Adrenal gland (tissue), 19 donors: ENCODE measurements at places on chromosomes 5 and 9.

- DNase-seq = no peak
Measured at GRCh38 chr5:173581408-173582215, 34.8 kb downstream of the BOD1 start.

GRCh38 chr5:125961150-125961549 lies 462.1 kb upstream of the GRAMD2B start:
- no peak for DNase-seq

DNA sequence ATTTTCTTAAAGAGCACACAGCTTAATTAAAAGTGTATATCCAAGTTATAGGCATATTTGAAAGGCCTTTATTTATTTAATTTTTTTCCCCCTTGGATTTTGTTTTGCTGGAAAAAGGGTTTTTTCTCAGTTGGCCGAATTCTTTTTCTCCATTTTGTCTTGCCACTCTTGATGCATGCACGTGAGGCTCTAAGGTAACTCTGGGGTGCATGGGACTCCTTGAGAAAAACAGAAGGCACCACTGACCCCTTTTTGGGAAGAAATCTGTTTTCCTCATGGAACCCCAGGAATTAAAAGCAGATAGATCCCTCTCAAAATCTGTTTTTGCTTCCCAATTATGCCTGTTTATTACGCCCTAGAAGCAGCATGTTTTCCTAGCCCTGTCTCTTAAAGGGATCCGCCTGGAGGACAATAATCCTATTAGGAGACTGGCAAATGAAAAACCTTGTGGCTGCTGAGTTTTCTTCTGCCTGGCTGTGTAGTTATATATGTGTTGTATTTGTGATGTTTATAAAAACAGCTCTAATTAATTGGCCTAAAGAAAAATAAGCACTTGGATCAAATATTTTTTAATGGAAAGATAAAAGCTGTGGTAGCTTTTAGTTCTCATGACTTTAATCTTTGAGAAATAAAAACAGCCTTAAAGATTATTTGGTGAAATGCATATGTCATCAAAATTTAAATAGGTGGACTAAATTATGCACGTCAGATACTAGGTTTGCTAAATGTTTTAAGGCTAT lies 435.1 kb upstream of the CDH9 start:
- no peak for DNase-seq

DNA sequence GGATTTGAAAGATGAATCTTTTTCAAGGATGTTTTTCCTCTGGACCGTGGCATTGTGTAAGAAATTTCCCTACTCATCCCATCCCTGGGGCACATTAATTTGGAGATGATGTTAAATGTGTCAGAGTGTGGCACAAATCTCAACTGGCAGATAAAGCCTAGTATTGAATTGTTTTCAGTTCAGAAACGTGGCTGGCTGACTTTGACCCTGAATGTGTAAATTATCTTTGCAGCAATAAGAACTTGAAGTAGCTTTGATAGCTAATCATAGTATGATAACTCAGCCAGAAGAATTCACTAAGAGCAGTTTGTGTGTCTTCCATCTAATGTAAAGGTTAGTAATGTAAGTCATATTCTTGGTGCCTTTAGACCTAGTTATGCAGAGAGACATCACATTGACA lies 238.4 kb upstream of the DMRT1 start:
- DNase-seq = no peak

DNA sequence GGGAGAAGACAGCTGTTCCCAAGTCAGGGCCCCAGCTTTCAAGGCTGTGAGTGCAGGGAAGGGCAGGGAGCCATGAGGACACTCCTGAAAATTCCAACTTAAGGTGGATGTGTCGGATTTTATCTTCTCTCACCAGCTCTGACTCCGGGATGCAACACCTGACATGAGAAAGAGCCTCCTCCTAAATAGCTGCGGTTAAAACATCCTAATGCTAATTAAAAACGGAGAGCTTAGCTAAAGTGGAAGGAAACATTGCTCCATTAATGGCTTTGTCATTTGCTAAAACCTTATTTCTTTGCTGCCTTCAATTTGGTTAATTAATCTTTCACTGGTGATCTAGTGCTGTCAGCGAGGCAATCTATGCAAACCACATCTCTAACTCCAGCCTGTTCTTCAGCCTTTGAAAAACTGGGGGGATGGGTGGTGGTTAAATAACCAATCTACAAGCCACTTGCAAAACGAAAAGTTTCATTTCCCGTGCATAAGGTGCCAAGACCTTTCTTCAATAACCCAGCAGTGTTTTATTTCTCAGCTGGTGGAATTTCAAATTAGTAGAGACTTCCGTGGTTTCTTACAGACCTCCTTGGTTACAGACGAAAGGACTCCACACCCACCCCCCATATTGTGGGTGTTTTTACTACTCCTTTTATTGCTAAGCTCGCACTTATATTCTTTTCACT lies 379.6 kb downstream of the MLLT3 start:
- no peak for DNase-seq

DNA sequence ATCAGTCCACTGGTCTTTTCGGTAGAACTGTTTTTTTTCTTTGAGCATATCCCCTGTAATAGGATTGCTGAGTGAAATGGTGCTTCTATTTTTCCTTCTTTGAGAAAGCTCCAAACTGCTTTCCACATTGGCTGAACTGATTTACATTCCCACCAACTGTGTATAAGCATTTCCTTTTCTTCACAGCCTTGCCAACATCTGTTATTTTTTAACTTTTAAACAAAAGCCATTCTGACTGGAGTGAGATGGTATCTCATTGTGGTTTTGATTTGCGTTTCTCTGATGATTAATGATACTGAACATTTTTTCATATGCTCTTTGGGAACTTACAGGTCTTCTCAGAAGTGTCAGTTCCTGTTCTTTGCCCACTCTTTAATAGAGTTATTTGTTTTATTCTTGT lies 764.7 kb downstream of the MTRR start:
- DNase-seq = no peak

GRCh38 chr5:126268697-126269315 lies 154.4 kb upstream of the GRAMD2B start:
- no peak for DNase-seq

- no peak for DNase-seq
Measured at GRCh38 chr9:70374962-70375618, 39.4 kb downstream of the KLF9 start.

DNA sequence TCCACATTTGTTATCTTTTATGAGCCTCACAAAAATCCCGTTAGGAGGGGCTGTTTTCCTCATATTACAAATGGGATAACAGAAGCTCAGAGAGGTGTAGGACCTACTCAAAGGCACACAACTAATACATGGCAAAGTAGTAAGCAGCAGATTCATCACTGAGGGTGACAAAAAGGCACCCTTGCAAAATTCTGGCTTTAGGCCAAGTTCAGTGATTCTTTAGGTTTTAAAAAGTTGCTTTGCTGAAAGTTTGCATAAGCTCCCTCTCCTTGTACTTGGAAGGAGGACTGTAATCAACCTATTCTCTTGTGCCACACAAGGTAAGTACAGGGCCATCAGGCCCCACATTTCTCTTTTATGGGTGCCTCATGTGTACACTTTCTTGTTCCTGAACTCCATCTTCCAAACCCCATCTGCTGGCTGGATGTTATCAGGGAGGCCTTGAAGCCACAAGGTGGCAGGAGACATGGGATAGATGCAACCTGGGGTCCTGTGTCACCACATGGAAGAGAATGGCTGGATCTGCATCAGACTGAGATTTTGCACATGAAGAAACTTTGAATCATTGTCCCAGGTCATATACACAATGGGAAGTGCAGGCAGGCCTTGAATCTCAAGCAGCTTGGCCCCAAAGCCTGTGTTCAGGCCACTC lies 311.6 kb downstream of the MSX2 start:
- no peak for DNase-seq

DNA sequence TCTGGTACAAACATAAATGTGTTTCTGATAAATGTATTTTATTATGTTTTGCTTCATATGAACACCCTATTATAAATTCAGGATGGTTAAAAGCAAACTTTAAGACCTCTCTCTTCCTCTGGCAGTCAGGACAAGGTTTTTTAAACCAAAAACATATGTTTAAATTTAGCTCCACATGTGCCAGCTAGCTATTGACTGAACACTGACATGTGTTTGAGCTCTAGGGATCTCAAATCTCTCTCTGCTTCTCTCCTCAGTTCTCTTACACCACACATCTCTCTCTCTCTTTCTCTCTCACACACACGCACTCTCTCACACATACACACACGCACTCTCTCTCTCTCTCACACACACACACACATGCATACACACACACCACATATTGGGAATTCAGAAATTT lies 150.1 kb upstream of the RFX3 start:
- no peak for DNase-seq

DNA sequence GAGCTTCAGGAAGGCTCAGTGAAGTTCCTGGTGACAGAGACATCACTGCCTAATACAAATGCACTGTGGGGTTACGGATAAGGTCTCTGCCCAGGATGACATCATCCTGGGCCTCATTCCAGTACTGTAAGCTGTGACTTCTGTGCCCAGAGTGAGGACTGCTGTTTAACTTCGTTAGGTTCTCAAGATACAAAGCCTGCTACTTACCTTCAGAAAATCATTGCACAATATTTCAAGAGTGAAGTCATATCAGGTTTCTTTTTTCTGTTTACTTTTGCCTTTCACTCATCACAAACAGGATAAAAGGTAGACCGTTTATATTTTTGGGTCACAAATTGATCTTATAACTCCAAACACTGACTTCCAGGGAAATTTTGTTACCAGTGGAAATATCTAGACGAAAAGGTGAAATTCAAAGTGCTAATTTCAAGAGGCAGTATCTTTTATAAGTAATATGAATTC lies 241.2 kb downstream of the PIK3R1 start:
- DNase-seq = peak; percentile 64

DNA sequence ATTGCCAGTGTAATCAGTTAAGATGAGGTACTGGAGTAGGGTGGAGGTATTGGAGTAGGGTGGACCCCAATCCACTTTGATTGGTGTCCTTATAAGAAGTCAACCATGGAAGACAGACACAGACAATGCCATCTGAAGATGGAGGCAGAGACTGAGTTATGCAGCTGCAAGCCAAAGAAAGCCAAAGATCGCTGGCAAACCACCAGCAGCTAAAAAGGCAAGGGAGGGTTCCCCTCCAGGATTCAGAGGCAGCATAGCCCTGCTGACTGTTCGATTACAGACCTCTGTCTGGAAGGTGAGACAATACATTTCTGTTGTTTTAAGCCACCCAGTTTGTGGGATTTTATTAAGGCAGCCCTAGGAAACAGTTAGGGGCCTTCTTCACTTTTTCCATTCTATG lies 30.5 kb upstream of the CKMT2 start:
- DNase-seq = peak; percentile 4

- no peak for DNase-seq
Measured at GRCh38 chr5:26940994-26941393, 97.4 kb downstream of the CDH9 start.

GRCh38 chr5:137395011-137395755 lies 103.9 kb downstream of the SPOCK1 start:
- DNase-seq = no peak

- no peak for DNase-seq
Measured at GRCh38 chr5:107472620-107473064, 198.1 kb downstream of the EFNA5 start.

DNA sequence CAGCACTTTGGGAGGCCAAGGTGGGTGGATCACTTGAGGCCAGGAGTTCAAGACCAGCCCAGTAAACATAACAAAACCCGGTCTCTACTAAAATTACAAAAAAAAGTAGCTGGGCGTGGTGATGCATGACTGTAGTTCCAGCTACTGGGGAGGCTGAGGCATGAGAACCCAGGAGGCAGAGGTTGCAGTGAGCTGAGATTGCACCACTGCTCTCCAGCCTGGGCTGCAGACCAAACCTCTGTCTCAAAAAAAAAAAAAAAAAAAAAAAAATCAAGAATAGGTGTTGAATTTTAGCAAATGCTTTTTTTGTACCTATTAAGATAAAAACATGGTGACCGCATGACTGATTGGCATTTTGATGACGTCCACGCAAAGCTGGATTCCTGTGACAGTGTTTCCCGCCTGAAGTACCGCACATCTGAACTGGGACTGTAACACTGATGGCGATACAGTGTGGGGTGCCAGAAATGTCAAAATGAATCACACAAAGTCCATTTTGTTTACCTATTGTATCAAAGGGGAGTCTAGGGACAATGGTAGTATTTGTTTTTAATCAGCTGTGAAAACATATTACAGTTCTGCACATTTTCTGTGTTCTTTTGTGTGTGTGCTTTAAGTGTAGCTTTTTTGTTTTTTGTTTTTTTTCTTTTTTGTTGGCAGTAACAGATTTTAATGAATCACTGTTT lies 23.2 kb upstream of the TBC1D9B start:
- no peak for DNase-seq

GRCh38 chr5:56910210-56910965 lies 992 bp downstream of the SETD9 start:
- DNase-seq = peak; percentile 69

- no peak for DNase-seq
Measured at GRCh38 chr9:78714576-78714975, 417.7 kb downstream of the PSAT1 start.

GRCh38 chr9:76585487-76586389 lies 126.8 kb downstream of the GCNT1 start:
- DNase-seq = no peak

- DNase-seq = no peak
Measured at GRCh38 chr5:77635067-77635916, 3.2 kb downstream of the OTP start.

DNA sequence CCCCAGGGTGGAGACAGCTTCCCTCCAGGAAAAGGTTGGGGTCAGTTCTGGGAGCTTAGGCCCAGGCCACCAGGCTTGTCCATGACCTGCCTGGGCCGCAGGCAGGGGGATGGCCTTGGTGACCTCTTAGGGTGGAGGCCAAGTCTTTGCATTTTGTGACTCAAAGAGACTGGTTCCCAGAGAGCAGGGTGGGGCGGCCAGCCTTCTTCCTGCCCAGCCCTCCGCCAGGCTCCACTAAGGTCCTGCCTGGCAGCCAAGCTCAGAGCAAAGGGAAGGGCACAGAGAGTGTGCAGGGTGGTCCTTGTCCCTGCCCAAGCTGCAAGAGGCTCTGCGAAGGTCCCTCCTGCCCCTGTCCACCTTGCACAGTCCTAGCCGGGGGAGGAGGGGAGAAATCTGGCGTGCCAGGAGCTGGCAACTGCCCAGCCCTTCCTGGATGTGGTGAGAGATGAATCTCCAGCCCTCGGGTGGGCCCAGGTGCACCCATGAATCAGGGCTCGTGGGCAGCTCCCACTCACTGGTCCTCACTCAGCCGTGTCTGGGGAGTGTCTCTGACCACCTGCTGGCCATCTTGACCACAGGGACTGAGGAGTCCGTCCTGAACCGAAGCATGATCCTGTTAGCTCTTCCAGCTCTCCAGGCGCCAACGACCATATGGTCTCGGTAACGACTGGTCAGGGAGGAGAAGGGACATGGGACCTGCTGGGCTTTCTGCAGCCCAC lies 2.3 kb upstream of the PTGDS start:
- DNase-seq = no peak

DNA sequence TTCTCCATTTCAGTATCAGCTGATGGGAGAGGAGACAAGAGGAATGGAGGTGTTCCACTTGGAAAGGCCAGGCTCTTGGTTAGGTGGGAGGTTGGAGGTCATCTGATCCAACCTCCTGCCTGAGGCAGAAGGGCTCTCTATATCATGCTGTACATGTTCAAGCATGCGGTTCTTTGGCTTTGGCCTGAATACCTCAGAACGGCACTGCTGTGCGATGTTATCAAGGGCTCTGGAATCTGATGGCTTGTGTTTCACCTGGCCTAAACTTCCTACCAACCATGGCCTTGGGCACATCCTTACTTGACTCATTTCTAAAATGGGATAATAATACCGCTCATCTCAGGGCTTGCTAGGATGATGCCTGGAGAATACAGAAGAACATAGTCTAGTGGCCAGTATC lies 90.1 kb upstream of the FAM169A start:
- DNase-seq = no peak

GRCh38 chr5:2257326-2258244 lies 374.9 kb upstream of the IRX4 start:
- no peak for DNase-seq

- no peak for DNase-seq
Measured at GRCh38 chr5:50559955-50560354, 106.5 kb upstream of the PARP8 start.
